T-helper 17 cell (primary cell): ENCODE measurements at places on chromosomes 5 and 9. TPM values are rescaled to one million over a fixed set of nuclear protein-coding genes. Genes with fewer than 3 reads are reported as not detected.

BASP1 gene
- 1.4 TPM for total RNA-seq

PCDHGB1 gene
- not detected for total RNA-seq

SPINK7 gene
- not detected for total RNA-seq

PLEKHG4B gene
- total RNA-seq: not detected

CD274 gene
- total RNA-seq: 6.7 TPM

IFNA13 gene
- not detected for total RNA-seq

FCN1 gene
- total RNA-seq: 12.4 TPM

IL33 gene
- total RNA-seq: not detected

- DNase-seq: no peak
- H3K27me3 ChIP-seq: peaks cover 17% of the 10 kb centered on the region
- H3K27ac ChIP-seq: no peak overlapping the region
Observed at GRCh38 chr5:154626876-154627557, 128.2 kb upstream of the LARP1 start.

DNA sequence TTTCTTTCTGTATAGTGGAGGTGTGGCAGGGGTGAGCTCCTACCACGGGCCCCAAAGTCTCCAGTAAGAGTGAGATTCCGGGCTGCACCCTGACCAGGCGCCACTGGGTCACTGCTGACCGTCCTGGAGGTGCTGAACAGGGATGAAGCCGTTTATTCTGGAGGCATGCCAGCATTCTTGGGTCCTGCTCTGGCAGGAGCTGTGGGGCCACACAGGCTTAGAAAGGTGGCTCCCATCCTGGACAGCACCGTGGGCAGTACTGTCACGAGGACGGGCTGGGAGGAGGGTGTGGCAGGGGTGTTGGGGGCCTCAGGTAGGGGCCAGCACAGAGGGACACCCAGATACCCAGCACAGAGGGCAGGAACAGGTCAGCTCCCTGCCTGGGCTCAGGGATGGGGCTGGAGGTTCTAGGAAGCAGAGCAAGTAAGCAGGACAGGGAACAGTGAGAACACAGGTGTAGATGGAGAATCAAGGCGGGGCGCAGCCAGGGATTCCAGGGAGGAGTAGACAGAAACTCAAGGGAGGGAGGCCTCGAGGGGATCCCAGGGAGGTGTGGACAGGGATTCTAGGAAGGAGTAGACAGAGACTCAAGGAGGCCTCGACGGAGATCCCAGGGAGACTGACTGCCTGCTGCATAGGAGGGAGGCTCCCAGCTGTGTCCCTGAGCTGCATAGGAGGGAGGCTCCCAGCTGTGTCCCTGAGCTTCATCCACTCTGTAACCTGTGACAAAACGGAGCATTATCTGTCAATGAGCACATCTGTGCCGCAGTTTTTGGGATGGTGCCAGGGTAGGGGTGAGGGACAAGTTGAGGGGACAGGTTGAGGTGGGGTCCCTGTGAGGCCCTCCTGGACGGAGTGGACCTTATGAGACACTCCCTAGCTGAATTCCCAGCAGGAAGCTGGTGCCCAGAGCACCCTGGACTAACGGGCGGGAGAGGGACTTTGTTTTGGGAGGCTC lies 1.1 kb upstream of the PLEKHG4B start:
- H3K4me3 ChIP-seq: peak overlapping the region; percentile 83
- H3K27ac ChIP-seq: no peak overlapping the region
- no peak for DNase-seq
- H3K4me1 ChIP-seq: peaks cover 6% of the 10 kb centered on the region
- peaks cover 66% of the 10 kb centered on the region for H3K27me3 ChIP-seq

- peaks cover 11% of the 10 kb centered on the region for H3K4me1 ChIP-seq
- peaks cover 27% of the 10 kb centered on the region for H3K27me3 ChIP-seq
- no peak overlapping the region for H3K4me3 ChIP-seq
- H3K36me3 ChIP-seq: peaks cover 3% of the 10 kb centered on the region
- no peak overlapping the region for H3K27ac ChIP-seq
- DNase-seq: no peak
Observed at GRCh38 chr5:175609526-175609925, 48.3 kb upstream of the HRH2 start.

- no peaks in the 10 kb centered on the region for H3K4me1 ChIP-seq
- no peak overlapping the region for H3K4me3 ChIP-seq
- H3K27ac ChIP-seq: no peak overlapping the region
- H3K27me3 ChIP-seq: peaks cover 50% of the 10 kb centered on the region
- peaks cover 7% of the 10 kb centered on the region for H3K36me3 ChIP-seq
Observed at GRCh38 chr9:99736291-99736690, 85.4 kb upstream of the NR4A3 start.

- peaks cover 11% of the 10 kb centered on the region for H3K4me1 ChIP-seq
- DNase-seq: no peak
- H3K27ac ChIP-seq: no peak overlapping the region
- H3K4me3 ChIP-seq: no peak overlapping the region
- peaks cover 6% of the 10 kb centered on the region for H3K27me3 ChIP-seq
Observed at GRCh38 chr9:679462-679861, 162.0 kb upstream of the DMRT1 start.

DNA sequence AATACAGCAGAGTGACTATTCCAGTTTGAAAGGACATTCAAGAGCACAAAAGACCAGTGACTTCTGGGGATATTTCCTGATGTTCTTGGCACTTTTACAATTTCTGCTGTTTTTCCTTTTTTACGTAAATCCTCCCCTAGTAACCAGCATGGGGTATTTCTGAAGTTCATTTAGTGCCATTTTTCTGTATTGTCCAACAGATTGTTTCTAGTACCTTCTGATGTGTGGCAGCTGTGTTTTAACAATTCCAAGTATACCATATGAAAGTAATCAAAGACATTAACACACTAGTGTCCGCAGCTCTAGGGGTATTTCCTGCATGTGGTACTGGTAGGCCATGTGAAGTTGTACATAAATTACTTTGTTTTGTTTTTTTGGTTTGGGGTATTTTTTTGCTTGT lies 53.0 kb upstream of the SMARCA2 start:
- H3K27ac ChIP-seq: no peak overlapping the region
- no peak for DNase-seq
- peaks cover 2% of the 10 kb centered on the region for H3K36me3 ChIP-seq
- peaks cover 10% of the 10 kb centered on the region for H3K27me3 ChIP-seq
- H3K4me1 ChIP-seq: no peaks in the 10 kb centered on the region

- no peak overlapping the region for H3K27ac ChIP-seq
- peaks cover 10% of the 10 kb centered on the region for H3K4me1 ChIP-seq
- H3K36me3 ChIP-seq: peaks cover 3% of the 10 kb centered on the region
- DNase-seq: no peak
- H3K4me3 ChIP-seq: peak overlapping the region; percentile 85
Observed at GRCh38 chr9:84139296-84140070, 158.9 kb downstream of the RMI1 start.

DNA sequence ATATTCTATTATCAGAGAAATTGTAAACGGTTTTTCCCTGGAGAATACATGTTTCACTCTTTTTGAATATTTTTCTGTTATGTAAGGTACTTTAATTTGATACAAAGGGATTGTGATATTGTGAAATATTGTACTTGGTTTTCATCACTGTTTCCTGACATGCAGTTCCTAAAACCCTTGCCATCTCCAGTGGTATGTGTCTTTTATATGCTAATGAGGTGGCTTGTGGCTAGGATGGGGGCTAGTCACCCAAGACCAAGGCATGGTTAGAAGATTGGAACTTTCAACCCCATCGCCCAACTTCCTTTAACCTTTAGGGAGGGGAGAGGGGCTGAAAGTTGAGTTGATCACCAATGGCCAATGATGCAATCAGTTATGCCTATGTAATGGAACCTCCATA lies 160.6 kb downstream of the TAF11L14 start:
- no peak for DNase-seq
- H3K4me1 ChIP-seq: no peaks in the 10 kb centered on the region
- H3K36me3 ChIP-seq: no peaks in the 10 kb centered on the region
- no peaks in the 10 kb centered on the region for H3K27me3 ChIP-seq
- H3K27ac ChIP-seq: no peak overlapping the region

GRCh38 chr5:52419357-52419756 lies 368.4 kb upstream of the ITGA1 start:
- no peak overlapping the region for H3K4me3 ChIP-seq
- H3K27me3 ChIP-seq: no peaks in the 10 kb centered on the region
- no peak for DNase-seq

DNA sequence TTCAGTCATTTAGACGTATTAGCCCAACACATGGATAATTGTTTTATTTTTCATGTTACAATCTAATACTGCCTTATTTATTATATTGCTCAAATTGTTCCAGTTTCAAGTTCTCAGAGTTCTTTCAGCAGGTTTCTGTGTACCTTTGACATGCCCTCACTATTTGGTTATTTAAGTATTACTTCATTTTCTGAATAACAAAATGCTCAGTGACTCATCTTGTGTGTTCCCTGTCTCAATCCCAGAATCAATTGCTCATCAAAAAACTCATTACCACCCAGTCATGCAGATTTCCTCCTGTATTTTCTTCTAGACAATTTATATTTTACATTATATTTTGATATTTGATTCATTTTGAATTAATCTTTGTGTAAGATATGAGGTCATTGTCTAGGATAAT lies 562.6 kb downstream of the ANXA1 start:
- H3K27ac ChIP-seq: no peak overlapping the region
- no peak for DNase-seq
- no peaks in the 10 kb centered on the region for H3K36me3 ChIP-seq
- no peaks in the 10 kb centered on the region for H3K27me3 ChIP-seq
- H3K4me1 ChIP-seq: no peaks in the 10 kb centered on the region
